Myocyte (in vitro differentiated cells): ENCODE measurements at places on chromosomes 5 and 9. TPM values are rescaled to one million over a fixed set of nuclear protein-coding genes. Genes with fewer than 3 reads are reported as not detected.

DNA sequence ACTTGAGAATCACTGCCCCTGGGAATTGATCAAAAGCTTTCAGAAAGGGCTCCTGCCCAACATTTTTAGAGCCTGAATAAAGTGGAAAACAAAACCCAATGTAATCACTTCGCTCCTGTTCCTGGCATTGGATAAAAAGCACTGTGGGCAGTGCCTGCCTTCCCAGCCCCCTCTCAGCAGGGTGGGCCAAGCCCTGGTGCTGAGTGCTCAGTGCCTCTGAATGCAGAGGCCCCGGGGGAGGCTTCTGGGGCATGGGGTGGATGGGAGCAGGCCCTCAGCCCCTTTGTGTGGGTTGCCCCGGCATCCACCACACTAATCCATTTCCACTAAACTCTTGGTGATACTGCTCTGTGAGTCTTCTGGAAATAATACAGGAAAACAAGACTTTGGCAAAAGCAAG, 55.6 kb downstream of the CFAP90 start:
- DNase-seq, result no peak

Gene STC2
- 482 and 489 TPM in 2 replicates for total RNA-seq

Gene CENPK
- 0.96 and 1.5 TPM in 2 replicates for total RNA-seq

DNA sequence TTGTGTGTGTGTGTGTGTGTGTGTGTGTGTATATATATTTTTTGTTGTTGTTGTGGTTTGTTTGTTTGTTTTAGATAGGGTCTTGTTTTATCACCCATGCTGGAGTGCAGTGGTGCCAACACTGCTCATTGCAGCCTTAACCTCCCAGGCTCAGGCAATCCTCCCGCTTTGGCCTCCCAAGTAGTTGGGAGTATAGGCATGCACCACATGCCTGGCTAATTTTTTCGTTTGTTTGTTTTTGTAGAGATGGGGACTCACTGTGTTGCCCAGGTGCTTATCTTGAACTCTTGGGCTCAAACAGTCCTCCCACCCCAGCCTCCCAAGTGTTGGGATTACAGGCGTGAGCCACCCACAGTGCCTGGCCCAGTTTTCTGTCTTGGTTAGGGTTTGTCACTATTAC, 77.3 kb downstream of the GAPVD1 start:
- DNase-seq, result no peak

- DNase-seq, result peak; percentile 61
These were observed 8.8 kb downstream of the SPRY4 start for GRCh38 chr5:142316051-142316450.

DNA sequence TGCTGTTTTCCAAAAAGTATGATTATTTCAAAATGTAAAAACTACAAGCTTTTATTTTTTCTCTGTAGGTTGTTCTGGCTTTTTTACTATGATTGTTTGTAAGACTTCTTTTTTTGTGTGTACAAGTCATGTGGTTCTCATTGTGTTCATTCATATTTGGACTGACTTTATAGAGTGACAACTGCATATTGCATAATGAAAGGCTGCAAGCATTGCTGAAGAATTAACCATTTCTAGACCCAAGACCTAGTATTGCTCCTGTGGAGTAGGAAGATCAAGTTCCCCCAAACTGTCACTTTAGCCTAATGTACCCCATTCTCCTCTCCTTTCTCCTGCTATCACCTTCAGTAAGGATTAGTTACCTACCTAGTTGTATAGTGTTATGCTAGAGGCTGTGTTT, 10.0 kb downstream of the MAP1B start:
- DNase-seq, result no peak

- no peak for DNase-seq
These were observed 80.4 kb downstream of the LHFPL2 start for GRCh38 chr5:78568212-78568611.

DNA sequence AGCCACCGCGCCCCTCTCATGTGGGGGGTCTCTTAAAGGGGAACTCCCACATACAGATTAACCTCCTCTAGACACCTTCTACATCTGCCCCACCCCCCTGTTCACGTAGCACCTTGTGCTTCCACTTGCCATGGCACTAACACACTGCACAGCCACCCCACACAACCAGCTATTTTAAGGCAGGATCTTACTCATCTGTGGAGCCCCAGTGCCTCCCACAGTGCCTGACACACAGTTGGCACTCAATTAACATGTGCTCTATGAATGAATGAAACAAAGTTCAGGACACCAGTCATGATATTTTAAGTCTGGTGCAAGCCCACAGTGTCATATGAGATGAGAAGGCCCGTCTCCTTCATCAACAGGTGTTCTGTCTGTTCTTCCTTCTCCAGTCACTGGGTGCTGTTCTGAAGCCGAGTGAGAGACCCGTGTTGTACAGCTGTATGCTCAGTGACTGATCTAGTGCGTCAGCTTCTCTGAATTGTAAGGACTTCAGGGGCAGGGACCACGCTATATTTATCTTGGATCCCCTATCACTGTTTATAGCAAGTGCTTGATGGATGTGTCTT, 149.1 kb downstream of the TLE1 start:
- DNase-seq, result peak; percentile 54

Gene TYRP1
- not detected in 2 replicates for total RNA-seq

- DNase-seq, result no peak
These were observed 891 bp downstream of the IRX4 start for GRCh38 chr5:1881731-1882336.

DNA sequence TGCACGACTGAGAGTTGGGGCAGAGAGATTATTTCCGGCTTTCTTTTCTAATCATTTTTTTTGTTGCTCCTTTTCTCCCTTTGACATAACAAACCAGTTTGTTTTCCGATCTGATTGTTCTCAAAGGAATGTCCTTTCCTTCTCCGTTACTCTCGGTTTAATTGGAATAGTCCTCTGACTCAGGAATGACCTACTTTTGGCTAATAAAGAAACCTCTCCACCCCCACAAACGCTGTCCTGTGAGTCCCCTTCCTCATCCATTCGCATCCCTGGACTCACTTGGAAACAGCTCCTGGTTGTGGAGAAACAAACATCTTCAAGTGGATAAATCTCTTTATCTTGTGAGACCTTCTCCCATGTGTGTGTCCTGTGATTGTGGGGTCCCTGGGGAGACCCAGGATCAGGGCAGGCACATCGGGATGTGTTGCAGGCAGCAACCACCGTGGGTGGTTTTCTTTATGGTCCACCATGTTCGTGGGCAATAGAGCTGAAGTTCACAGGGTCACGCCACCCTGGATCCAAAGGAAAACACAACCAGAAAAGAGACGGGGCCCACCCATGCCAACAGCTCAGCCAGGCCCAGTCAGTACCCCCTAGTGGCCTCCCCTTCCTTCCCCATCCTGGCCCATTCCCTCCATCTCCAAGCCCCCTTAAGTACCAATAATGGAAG, 45.2 kb upstream of the NEK6 start:
- no peak for DNase-seq

DNA sequence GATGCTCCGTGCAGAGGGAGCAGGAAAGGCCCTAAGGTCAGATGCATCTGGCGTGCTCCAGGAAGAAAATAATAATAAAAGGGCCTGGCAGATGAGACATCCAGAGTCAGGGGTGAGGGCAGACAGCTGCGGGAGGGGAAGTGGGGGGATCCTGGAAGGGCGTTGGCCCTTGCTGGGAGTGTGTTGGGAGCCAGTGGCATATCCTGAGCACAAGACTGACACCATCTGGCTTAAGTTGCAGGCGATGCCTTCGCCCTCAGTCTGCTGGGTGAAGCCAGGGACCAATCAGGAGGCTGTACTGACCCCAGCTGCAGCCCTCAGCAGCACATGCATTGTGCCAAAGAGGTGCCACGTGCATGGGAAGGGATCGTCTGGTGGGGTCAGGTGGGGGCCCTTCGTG, 3.8 kb downstream of the OR2V2 start:
- no peak for DNase-seq

- no peak for DNase-seq
These were observed 130.9 kb upstream of the GNA14 start for GRCh38 chr9:77779010-77779409.

GRCh38 chr5:169764018-169764378, 126.9 kb downstream of the DOCK2 start:
- no peak for DNase-seq
